ENCODE measurements at places on chromosomes 16 and 17. TPM values are rescaled to one million over a fixed set of nuclear protein-coding genes. Genes with fewer than 3 reads are reported as not detected.

DNA sequence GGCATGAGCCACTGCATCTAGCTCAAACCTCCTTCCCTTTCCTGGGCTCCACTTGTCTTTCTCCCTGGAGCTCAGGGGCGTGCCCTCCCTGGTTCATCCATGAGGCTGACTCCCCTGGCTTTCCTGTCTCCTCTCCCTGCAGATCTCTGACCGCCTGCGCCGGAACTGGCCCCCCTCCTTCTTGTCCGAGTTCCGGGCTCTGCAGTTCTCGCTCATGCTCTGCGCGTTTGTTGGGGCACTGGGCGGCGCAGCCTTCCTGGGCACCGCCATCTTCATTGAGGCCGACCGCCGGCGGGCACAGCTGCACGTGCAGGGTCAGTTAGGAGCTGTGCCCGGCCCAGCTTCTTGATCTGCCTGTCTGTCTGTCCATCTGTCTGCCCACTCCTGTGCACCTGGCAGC lies 1.2 kb upstream of the LAT start:
- DNase-seq = no peak

- DNase-seq = no peak
These were observed 37.7 kb downstream of the C16orf78 start for GRCh38 chr16:49411121-49411970.

GRCh38 chr17:35315283-35315682 lies 58.1 kb downstream of the SLFN11 start:
- DNase-seq = no peak

GRCh38 chr17:79054200-79054960 lies 20.2 kb upstream of the ENGASE start:
- DNase-seq = no peak

GRCh38 chr16:67150833-67151396 lies at the start of gene B3GNT9:
B3GNT9 (minus strand) TSS chr16:67150998; CDS start chr16:67150485, 513 bp downstream.
- DNase-seq = no peak

GRCh38 chr16:74296104-74296431 lies 546 bp upstream of the PSMD7 start:
- DNase-seq = no peak

DNA sequence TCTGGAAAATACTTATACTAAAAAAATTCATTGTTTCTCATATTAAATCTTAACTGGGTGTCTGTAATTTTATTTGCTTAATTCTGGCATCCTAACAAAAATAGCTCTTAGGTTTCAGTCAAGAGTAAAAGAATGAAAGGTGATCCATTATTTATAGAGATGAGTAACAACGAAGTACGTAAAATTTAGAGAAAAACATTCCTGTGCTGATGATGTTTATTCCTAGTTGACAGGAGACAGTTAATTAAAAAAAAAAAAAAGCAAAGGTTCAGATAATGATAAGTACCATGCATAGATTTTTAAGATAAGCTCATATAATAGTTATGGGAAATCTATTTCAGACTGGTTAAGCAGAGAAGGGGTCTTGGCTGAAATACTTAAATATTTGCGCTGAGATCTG lies 50.8 kb downstream of the ABCA9 start:
- DNase-seq = no peak

DNA sequence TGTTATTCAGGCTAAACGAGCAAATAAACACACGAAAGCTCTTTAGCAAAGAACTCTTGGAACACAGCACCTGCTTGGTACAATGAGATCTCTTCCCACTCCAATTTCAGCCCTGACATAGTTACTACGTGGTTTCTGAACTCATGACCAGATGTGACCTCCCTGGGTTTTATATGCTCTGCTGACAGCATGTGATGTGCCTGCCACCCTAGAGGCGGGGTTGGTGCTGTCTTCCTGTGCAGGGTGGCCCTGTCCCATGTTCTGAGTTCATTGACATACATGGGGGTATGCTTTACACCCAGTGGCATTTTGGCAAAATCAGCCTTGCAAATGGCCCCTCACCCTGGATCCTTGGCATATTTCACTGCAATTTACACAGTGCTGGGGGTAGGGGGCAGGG lies 475.3 kb upstream of the ZFHX3 start:
- no peak for DNase-seq

DNA sequence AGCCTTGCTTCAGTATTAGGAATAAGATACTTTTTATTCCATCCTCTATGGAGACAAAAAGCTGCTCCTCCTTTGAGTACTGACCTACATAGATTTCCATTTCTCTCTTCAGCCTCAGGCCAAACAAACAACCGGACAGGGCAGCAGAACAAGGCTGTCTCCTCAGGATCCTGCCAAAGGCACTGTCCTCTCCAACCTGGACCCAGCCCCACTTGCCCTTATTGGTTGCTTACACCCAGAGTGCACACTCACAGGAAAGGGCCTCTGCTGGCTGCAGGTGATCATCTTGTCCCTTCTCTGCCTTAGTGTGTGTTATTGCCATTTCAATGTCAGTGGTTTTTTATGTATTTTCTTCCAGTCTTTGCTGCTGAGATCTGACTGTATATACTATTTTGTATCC lies 26.6 kb downstream of the LIG3 start:
- DNase-seq = no peak

ARL5C gene
- not detected for polyA plus RNA-seq

WNT9B gene
- 16.9 TPM for polyA plus RNA-seq

LGALS9B gene
- polyA plus RNA-seq = not detected

SLC5A2 gene
- polyA plus RNA-seq = 37.3 TPM

HOXB3 gene
- polyA plus RNA-seq = 112 TPM

KRTAP2-2 gene
- not detected for polyA plus RNA-seq

MATCAP1 gene
- 68.7 TPM for polyA plus RNA-seq

Data from left renal cortex interstitium (tissue), 4 donors.